Fibroblast of villous mesenchyme (primary cell): ENCODE measurements at places on chromosomes 5 and 9. TPM values are rescaled to one million over a fixed set of nuclear protein-coding genes. Genes with fewer than 3 reads are reported as not detected.
A peak's percentile ranks its signal among the peaks of the same experiment; 100 is the strongest.

DNA sequence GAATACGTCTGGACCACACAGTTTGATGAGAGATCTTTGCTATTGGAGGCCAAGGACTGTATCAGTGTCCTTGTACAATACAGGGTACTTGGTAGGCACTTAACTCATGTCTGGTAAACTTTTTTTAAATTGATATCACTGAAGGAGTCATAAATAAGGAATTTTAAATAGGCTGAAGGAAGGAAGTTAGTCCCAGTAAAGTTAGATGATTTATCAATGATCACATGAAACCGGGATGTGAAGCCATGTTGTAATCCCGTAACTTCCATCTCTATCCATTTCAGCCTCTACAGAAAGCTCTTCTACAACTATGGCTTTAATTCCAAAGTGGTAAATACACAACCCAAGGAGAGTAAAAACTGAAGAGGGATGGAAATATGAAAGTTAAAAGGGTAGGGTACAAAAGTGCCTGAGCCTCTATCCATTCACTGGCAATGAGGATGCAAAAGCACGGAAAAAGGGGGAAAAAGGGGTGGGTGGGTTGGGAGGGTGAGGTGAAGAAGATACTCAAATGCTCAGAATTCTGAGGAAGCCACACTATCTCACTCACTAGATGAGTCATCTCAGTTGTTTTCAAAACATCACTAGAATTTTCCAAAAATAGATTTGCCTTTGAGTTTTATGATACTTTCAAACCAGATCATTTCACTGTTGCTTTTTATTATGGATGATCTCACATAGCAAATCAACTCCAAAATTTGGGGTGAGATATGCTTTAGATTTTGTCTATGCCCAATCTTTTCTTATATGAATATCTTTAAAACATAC is 1053.5 kb downstream of the NR2F1-AS1 start:
- DNase-seq = peak; percentile 71

DNA sequence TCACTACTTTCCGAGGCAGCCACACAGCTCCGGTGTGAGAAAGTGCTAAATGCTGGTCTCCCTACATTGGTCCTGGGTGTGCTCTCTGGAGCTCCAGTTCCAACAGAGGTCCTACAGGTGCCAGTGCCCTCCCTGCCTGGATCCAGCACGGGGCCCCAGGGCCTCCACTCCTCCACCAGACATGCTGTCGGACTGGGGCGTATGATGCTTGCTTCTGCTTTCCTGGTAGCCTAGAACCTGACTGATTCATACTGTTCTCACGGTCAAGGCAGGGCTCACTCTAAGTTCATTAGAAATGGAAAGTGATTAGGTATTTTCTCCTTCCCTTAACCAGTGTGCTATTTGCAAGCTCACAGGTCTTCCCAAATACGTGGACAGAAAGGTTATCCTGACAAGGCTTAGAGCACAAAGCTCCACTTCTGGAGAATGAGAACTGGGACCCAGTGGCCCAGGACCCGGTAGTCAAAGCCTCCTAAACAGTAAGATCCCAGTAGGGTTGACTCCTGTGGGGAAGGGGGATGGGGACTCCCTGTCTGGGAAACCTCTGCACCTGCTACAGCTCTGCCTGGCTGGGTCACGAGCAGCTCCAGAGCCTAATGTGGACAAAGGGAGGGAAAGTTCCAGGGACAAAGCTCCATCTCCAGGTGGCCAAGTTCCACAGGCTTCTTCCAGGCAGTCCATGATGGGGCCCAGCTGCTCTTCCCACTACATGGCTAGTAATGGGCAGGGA is 98.1 kb downstream of the PAX5 start:
- no peak for DNase-seq

- DNase-seq = no peak
Observed at GRCh38 chr5:22238047-22238446, 615.1 kb downstream of the CDH12 start.

The RLN1 gene
- total RNA-seq = not detected in 2 replicates

GRCh38 chr9:133483611-133484010 is 4.7 kb upstream of the SLC2A6 start:
- no peak for DNase-seq

GRCh38 chr5:61301341-61302199 is 30.5 kb upstream of the ZSWIM6 start:
- peak; percentile 99 for DNase-seq

The SNCAIP gene
- 19.0 and 32.5 TPM in 2 replicates for total RNA-seq

- DNase-seq = no peak
Observed at GRCh38 chr5:132651838-132652469, 6.0 kb upstream of the IL13 start.

DNA sequence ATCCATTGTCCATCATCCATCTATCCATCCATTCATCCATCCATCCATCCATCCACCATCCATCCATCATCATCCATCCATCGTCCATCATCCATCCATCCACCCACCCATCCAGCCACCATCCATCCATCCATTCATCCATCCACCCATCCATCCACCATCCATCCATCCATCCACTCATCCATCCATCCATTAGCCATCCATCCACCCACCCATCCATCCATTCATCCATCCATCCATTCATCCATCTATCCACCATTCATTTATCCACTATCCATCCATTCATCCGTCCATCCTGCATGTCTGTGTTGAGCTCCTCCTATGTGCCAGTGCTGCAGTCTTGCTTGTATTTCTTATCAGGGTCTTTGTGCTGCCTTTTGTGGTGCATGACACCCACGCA is 44.2 kb downstream of the COL5A1 start:
- no peak for DNase-seq

The GZMA gene
- total RNA-seq = not detected in 2 replicates

DNA sequence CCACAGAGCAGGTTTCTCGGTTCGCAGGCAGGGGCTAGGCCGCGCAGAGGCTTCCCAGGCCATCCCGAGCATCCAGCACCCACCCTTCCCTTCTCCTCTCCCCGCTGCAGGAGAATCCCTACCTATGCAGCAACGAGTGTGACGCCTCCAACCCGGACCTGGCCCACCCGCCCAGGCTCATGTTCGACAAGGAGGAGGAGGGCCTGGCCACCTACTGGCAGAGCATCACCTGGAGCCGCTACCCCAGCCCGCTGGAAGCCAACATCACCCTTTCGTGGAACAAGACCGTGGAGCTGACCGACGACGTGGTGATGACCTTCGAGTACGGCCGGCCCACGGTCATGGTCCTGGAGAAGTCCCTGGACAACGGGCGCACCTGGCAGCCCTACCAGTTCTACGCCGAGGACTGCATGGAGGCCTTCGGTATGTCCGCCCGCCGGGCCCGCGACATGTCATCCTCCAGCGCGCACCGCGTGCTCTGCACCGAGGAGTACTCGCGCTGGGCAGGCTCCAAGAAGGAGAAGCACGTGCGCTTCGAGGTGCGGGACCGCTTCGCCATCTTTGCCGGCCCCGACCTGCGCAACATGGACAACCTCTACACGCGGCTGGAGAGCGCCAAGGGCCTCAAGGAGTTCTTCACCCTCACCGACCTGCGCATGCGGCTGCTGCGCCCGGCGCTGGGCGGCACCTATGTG is 36.1 kb downstream of the NTNG2 start:
- no peak for DNase-seq

DNA sequence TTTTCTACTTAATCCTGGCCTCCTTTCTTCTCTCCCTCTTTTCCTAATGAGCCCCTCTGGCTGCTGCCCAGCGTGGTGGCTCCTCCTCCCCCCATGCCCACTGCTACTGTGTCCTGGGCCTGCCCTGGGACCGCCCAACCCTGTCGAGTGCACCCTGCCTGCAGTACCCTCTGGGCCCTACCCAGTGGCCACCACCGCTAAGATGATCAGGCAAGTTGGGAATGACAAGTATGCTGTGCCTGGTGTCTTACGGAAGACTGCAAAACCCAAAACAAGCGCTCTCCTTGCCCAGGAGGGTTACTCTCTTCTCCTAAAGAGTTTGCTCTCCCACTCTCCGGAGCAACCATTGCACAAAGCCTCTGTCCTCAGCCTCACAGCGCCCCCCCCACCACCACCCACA is 273.7 kb downstream of the SYK start:
- no peak for DNase-seq
